ENCODE measurements at places on chromosomes 2 and 18.
A peak's percentile ranks its signal among the peaks of the same experiment; 100 is the strongest.

GRCh38 chr18:3179430-3180089, 40.2 kb downstream of the MYOM1 start:
- no peak for DNase-seq

- no peak for DNase-seq
Measured at GRCh38 chr2:107278672-107279071, 392.7 kb upstream of the ST6GAL2 start.

DNA sequence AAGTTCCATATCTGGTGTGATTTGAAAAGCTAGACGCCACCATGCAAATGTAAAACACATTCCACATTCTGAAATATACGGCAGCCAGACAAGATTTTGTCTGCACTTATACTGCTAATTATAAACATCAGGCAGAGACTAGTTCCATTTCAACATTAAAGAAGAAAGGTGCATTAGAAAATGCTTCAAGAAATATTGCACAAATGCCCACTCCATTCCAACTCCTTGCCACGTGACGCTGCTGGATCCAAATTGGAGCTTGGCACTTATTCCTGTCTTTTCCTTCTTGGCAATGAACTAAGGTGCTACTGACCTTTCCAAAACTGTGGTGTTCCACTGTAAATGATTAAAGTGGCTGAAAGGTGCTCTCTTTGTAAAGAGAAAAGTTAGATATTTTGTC, 6.3 kb downstream of the COL6A3 start:
- DNase-seq, result no peak

- no peak for DNase-seq
Measured at GRCh38 chr2:61252031-61252430, 90.0 kb downstream of the C2orf74 start.

- DNase-seq, result no peak
Measured at GRCh38 chr2:181780047-181780651, 99.8 kb upstream of the NEUROD1 start.

DNA sequence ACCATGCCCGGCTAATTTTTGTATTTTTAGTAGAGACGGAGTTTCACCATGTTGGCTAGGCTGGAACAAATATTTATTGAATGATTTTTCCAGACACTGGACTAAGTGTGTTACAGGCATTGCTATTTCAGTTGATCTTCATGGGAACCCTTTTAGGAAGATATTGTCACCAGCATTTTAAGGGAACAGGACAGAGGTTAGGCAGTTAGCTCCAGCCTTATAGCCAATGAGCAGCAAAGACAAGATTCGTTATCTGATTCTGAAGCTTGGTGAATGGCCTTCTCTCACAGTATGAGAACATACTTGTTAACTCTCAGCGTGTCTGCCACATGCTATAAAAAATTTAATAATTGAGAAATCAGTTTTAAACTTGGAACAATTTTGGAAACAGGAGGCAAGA, 73.4 kb downstream of the SOCS6 start:
- DNase-seq, result no peak

GRCh38 chr2:42851186-42851585, 58.8 kb upstream of the HAAO start:
- DNase-seq, result no peak

DNA sequence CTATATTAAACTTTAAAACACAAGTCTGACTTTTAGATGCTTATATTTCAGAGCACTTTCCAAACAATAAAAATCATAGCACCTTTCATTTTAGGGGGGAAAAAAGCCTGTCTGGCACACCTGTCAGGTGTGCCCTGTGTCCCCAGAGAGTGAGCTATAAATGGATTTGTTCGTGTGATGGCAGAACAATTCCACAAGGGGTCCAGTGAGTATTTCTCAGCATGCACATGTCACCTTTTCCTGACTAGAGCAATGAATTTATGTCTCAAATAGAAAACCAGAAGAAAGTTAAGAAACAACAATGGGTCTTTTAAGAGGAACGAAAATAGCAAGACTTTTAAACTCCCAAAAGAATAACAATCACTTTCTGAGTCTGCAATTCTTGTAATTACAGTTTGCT, 55.9 kb downstream of the ACVR1C start:
- DNase-seq, result no peak

DNA sequence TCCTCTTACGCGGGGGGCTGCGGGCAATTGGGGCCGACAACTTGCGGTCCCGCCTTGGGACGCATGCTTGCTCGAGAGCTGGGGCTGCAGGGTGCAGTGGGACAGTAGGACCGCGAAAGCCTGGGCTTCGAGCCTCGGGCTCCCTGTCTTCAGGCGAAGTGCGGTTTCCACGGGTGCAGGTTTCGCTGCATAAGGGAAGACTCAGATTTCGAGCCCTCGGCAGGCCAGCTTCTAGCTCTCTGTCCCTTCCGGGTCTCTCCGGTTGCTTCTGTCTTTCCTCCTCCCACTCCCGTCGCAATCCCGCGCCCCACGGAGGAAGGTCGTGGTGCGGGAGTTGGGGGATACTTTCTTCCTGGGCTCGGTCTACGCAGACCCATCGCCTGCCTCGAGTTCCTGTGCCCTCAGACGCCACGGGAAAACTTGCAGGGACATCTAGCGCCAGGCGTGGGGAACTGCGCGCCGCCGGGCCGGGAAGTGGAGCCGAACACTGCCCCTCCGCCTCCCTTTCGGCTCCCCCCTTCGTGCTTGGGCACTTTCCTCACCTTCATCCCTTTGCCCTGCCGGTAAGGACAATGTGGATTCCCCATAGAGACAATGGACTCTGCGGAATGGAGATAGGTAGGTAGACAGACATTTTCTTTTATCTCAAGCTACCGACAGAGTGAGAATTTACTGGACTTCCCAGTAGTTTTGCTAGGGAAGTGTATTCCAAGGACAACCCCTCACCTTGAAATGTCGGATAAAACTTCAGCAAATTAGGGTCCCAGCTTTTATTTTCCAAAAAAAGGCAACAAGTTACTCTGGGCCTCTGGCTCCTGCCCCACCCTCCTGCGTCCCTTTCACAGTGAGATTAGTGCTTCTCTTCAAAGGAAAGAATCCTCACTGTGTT, 4.2 kb upstream of the HOXD13 start:
- peak; percentile 74 for DNase-seq

DNA sequence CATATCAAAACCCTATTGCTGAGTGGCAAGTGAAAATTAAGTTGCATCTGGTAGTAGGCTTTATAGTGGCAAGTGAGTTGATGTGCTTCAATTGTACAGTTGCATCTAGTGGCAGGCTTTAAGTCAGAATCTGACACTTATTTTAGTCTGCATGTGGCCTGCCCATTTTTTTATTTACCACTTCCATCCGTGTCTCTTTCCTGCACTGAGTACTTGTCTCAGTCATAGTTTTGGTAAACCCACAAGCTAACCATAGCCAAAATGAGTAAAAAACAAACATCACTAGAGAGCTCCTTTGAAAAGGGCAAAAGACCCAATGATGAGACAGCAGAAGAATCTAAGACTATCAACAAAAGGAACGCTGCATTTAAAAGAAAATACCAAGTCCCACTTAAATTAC, 96.0 kb upstream of the CRACDL start:
- DNase-seq, result no peak

DNA sequence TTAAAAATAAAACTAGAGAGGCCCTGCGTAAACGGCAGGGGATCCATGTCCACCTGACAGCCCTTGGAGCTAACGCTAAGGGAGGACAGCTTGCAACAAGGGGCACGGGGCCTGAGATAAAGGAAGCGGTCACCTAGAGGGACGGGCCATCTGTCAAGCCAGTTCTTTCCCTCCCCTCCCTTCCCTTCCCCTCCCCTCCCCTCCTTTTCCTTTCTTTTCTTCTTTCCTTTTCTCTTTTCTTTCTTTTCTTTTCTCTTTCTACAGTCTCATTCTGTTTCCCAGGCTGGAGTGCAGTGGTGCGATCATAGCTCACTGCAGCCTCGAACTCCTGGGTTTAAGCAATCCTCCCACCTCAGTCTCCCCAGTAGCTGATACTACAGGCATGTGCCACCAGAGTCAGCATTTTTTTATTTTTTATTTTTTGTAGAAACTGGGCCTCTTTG, 34.5 kb upstream of the CTAGE1 start:
- DNase-seq, result no peak

DNA sequence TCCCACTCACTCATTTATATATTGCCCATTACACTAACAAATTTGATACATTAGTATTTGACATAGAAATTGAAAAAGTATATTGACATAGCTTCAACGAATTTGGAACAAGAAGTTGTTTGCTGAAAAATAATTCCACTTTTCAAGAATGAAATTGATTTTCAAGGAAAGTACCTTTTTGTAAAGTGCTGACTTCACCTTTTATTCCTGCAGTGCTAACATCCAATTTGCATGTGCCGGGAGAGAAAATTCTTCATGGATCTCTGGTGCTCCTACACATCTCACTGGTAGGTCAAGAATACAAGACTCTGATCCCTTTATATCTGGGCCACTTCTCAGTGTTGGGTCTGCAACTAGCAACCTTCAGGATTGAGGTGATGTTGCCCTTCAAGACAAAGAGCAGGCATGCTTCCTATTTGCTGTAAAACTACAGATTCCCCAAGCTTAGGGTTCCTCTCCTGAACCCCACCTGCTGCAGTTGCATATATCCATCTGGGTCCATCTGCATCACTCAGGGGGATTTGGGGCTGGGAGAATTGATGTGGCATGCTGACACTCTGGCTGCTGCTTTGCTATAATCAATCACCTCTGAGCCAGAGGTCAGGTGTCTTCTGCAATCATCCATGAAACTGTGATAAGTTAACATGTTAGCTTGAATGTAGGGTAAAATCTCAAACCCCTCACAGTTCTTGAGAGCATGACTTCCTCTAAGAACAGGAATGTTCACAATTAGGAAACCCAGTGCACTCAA, 108.4 kb upstream of the TTN start:
- DNase-seq, result no peak

Measured in endothelial cell (in vitro differentiated cells).